Caki2 (cell line): ENCODE measurements at places on chromosomes 12 and 14. TPM values are rescaled to one million over a fixed set of nuclear protein-coding genes. Genes with fewer than 3 reads are reported as not detected.

Gene AHSA1
- 136 and 165 TPM in 2 replicates for total RNA-seq

Gene NINJ2
- not detected in 2 replicates for total RNA-seq

Gene KRT71
- not detected in 2 replicates for total RNA-seq

Gene SLC22A17
- total RNA-seq, result 8.4 and 10.6 TPM in 2 replicates

Gene FZD10
- total RNA-seq, result not detected in 2 replicates

Gene STXBP6
- 12.0 and 14.9 TPM in 2 replicates for total RNA-seq

DNA sequence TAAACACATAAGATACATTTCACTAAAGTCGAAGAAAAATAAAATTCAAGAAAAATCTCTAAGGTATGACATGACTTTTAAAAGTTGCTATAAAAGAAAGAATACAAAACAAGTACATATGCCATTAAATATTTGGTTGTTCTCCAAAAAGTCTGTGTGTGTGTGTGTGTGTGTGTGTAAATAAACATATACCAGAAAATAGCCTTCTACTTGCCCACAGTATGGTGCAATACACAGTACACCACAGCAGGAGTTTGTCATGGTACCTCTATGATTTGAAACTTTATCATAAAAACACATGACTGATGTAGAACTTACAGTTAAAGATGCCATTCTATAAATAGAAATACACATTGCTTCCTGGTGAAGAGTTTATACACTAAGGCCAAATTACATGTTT is 692.7 kb upstream of the MGAT4C start:
- no peak for DNase-seq

DNA sequence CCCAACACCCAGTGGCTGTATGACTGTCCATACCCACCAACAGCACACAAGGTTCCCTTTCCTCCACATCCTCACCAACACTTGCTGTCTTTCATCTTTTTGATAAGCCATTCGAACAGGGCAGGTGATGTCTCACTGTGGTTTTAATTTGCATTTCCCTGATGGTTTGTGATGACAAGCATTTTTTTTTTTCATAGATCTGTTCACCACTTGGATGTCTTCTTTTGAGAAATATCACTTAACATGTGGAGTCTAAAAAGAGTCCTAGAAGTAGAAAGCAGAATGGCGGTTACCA is 198.1 kb upstream of the DIO3 start:
- DNase-seq, result no peak

- no peak for DNase-seq
These were observed 7.0 kb downstream of the POU6F1 start for GRCh38 chr12:51210690-51211395.

DNA sequence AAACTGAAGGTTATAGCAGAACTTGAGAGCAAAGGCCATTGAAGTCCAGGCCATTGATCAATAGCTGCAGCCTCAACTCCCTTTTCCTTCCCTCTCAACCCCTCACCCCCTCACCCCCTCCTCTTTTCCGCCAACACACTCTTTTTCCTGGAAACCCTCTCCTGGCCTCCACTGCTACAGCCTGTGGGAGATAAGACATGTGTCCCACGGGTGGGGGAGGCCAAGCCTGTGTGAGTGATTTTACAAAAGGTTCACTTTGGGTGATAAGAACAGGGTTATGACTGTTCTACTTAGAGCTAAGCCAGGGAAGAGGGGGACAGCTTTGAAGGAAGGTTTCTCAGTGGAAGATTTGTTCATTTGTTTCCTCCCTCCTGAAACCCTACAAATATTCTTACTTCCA is 9.2 kb upstream of the FGF23 start:
- DNase-seq, result no peak

- DNase-seq, result no peak
These were observed 18.6 kb downstream of the AKAP3 start for GRCh38 chr12:4630262-4630661.

DNA sequence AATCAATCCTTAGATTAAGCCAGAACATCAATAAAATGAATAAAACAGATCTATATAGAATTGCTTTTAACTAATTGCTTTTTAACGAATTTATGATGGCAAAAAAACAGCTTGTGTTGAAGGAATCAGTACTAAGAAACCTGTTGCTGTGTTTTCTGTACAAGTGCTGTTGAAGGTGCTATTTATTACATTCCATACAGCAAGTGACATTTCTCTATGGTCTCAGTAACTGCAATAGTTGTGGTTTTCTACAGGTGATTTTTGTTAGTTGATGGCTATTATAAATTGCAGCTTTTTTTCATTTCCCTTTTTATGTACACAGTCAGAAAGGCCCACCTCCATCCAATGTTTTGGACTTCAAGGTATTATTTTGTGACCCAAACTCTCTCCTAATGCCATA is 56.6 kb downstream of the SLC2A13 start:
- DNase-seq, result no peak

DNA sequence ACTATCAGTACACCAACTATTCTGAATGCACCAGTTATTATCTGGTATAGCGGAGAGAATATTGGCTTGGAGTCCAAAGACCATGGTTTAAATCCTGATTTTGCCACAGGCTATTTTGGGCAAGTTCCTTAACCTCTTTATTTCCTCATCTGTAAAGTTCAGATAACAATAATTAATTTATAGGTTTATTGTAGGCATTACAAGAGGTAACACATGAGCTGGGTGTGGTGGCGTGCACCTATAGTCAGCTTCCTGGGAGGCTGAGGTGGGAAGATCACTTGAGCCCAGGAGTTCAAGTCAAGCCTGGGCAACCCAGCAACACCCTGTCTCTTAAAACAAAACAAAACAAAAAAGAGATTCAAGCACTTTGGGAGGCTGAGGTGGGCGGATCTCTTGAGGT is 23.1 kb downstream of the PHLDA1 start:
- DNase-seq, result no peak

DNA sequence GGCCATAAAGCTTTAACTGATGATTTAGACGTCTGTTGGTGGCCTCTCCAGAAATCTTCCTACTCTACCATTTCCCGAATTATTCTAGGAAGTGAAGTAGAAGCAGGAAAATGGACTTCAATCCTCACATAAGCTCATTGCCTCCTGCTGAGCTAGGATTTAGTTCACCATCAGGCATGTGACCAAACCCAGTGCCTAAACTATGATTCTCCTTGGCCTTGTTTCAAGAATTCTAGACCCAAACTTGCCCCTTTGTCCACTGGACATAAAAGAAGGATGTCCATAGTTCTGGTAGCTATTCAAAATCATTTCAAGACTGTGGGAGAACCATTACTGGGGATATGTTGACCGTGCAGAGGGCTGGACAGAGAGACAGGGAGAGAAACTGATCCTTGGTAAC is 105.8 kb downstream of the C12orf50 start:
- DNase-seq, result no peak

DNA sequence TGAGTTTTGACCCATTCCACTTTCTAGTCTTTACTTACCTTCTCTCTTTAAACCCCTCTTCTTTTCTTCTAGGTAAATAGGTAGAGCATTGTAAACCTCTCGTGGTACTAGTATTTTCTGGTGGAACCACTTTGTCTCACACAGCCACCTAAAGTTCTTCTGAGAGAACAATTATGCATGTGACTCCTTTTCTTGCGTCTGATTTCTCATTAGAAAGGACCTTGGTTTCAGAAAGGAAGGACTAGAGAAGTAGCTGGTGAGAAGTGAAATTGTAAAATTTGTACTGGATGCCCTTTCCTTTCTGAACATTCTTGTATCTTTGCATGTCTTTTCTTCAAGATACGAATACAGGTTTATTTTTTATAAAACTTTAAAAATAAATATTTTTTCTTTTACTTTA is 99.0 kb downstream of the NUBPL start:
- no peak for DNase-seq

- no peak for DNase-seq
These were observed 47.8 kb upstream of the MED13L start for GRCh38 chr12:116325336-116325664.
